Stimulated activated naive CD4-positive, alpha-beta T cell (primary cell): ENCODE measurements at places on chromosomes 7 and 10.

- no peak for DNase-seq
Observed at GRCh38 chr10:76175533-76176165, 744.2 kb downstream of the LRMDA start.

GRCh38 chr10:15169555-15170401 is 1.3 kb upstream of the NMT2 start:
- peak; percentile 23 for DNase-seq

- no peak for DNase-seq
Observed at GRCh38 chr7:135091717-135092116, 56.2 kb upstream of the TMEM140 start.

GRCh38 chr10:13617116-13617515 is 30.4 kb downstream of the PRPF18 start:
- no peak for DNase-seq

GRCh38 chr7:11668727-11669126 is 163.3 kb downstream of the THSD7A start:
- DNase-seq = no peak

- no peak for DNase-seq
Observed at GRCh38 chr10:89535171-89536012, at the start of gene SLC16A12. TSS of gene SLC16A12 (minus strand) at chr10:89535594. CDS start at chr10:89462578, 73,016 bp downstream.

DNA sequence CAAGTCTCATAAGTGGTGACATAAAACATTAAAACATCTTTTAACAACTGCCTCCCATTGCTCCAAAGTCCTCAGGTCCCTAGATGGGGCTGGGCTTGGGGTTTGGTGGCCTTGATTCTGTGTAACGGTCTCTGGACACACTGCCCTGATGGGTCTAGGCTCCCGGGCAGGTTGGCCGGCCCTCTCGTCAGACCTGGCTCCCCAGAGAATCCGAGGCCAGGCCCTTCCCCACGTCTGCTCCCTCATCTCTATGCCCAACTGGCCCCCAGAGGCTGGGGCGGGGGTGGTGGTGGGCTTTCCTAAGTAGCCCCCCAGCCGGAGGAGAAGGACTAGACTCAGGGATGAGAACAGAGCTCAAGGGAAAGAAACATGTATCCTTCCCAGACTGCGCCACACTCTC is 31.5 kb upstream of the EFCAB10 start:
- no peak for DNase-seq

DNA sequence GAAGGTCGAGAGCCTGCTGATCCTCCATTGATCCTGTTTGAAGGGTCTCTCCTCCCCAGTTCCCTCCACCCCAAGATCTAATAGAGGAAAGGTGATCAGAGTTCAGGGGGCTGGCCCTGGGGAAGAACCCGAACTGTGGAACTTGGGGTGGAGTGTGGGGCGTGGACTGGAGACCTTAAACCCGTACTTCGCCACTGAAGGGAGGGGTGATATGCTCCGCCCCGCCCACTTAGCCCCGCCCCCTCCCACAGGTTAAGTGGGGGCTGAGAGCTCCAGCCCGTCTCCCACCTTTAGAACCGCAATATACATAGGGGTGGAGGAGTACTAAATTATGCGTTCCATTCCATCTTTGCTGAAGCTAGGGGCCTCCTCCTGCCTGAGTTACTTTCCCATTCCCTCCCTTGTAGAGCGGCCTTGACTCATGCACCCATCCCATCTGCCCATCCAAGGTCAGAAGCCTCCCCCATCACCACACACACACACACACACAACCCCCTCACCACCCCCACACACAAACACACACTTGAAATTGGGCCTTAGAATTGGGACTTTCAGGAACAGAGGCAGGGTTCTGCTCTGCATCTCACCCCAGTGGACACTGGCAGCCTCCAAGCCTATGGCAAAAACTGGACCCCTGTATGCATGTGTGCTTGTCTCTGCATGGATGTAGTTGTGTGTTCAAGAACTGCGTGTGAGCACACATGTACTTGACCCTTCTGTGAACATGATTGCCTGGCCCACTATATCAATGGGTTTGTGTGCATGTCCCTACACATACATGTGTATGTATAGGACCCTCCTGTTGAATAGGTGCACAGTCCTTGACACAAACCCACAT is 991 bp downstream of the SEMA4G start:
- peak; percentile 11 for DNase-seq

- no peak for DNase-seq
Observed at GRCh38 chr10:101903827-101904550, 60.4 kb upstream of the KCNIP2 start.

GRCh38 chr7:37035631-37036030 is 311.3 kb upstream of the AOAH start:
- no peak for DNase-seq

DNA sequence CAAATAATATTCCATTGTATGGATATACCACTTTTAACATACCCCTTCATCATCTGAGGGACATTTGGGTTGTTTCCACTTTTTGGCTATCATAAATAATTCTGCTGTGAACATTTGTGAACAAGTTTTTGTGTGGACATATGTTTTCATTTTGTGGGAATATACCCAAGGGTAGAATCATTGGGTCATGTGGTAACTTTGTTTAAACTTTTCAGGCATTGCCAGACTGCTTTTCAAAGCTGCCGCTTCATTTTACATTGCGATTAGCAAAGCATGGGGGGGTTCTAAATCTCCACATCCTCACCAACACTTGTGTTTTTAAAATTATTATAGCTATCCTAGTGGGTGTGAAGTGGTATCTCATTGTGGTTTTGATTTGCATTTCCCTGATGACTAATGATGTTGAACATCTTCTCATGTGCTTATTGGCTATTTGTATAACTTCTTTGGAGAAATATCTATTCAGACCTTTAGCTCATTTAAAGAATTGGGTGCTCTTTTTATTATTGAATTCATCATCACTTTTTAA is 8.4 kb upstream of the HHEX start:
- DNase-seq = no peak

DNA sequence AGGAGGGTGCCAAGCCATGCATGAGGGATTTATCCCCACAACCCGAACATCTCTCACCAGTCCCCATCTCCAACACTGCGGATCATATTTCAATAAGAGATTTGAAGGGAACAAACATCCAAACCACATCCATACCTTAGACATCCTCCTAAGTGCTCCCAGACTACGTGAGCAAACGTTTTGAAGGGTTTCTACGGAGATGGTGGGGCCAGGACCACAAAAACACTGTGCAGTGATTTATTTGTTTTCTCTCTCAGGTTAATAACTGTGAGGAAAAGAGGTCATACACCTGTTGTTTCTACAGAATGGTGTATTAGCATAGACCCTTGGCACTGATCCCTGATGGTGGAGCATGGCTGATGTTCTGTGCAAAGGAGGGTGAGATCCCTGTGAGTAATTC is 277.8 kb downstream of the FRMD4A start:
- DNase-seq = no peak

DNA sequence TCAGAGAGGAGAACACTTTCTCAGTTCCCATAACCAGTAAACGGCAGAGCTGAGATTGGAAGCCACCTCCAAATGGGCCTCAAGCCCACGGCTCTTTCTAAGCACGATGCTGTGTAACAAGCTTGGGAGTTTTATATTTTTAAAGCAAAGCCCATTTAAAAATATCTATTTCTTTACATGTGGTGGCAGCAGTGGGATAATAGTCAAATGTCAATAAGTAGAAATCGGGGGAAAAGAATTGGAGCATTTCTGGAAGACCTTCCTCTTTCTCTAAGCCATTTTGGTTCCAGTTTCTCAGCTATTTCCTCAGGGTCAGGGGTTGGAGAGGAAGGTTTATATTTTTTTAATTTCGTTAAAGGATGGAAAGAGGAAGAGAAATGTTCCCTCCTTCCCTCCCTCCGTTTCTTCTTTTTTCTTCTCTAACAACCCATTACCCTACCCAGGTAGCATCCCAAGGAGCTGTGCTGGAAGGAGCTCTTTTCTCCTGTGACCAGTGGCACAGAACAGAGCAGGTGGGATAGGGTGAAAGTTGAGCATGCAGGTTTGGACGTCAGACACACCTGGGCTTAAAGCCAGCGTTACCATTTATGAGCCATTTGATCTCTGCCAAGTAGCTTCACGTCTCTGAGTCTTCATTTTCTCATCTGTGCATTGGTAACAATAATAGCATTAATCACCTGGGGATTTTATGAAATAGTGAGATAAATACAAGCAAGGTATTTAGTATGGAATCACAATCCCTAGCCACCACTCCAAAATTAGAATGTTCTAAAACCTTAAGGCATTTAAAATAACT is 515.7 kb downstream of the RPS24 start:
- DNase-seq = no peak

- DNase-seq = no peak
Observed at GRCh38 chr10:100554902-100555301, 19.2 kb downstream of the HIF1AN start.

- peak; percentile 47 for DNase-seq
Observed at GRCh38 chr10:63268149-63268797, 135.1 kb downstream of the NRBF2 start.

DNA sequence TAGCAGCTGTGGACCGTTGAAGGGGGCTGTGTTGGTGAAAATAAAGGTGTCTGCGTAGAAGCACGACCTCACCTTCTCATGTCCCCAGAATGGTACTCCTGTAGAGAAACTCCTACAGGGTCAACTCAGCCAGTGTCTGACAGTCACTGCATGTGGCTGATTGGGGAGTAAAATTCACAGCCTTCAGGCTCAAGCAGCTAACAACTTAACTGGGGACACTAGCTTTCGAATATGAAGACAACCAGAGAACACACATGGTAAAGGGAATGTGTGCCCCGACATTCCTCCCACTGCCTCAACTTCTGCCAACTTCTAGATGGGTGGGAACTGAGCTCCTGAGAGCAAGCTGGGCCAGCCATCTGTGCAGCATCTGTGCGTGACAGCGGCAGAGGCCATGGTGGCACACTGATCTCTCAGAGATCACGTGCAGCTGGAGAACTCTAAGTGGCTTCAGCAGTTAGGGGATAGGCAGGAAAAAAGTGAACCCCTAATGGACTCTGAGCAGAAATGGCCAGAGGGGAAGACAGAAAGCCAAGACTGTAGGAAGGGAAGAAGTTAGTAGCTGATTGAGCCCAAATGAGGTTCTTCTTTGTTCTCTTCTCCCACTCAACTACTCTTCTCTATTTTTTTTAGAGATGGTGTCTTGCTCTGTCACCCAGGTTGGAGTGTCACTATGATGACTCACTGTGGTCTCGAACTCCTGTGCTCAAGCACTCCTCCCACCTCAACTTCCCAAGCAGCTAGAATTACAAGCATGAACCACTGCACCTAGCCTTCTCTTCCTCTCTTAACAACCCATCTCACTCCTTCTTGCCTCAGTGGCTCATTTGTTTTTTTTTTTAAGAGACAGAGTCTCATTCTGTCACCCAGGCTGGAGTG is 280.8 kb downstream of the ZEB1 start:
- no peak for DNase-seq

GRCh38 chr10:25102147-25102822 is 72.5 kb upstream of the GPR158 start:
- no peak for DNase-seq

- DNase-seq = no peak
Observed at GRCh38 chr7:105131890-105132289, 117.9 kb downstream of the KMT2E start.

DNA sequence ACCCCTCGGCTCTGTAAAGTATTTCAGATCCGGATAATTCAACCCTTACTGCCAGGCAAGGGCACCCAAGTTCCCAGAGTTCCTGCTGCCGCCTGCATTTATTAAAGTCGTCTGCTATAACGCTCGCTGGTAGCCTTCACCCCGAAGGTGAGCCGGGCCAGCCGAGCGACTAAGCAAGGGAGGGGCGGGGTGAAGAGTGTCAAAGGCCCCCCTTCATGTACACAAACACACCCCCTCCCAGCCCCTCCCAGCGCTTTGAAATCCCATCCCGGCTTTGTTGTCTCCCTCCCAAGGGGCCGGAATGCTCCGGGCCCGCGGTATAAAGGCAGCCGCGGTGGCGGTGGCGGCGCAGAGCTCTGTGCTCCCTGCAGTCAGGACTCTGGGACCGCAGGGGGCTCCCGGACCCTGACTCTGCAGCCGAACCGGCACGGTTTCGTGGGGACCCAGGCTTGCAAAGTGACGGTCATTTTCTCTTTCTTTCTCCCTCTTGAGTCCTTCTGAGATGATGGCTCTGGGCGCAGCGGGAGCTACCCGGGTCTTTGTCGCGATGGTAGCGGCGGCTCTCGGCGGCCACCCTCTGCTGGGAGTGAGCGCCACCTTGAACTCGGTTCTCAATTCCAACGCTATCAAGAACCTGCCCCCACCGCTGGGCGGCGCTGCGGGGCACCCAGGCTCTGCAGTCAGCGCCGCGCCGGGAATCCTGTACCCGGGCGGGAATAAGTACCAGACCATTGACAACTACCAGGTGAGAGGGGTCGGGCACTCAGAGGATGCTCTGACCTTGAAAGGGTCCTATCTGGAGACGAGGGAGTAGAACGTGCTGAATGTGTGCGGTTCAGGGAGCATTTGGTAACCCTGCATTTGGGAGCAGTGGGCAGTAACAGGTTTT is at the start of gene DKK1:
TSS of gene DKK1 (plus strand) at position 349 of the 889 bp plus-strand sequence. CDS start at position 503, 154 bp downstream.
- no peak for DNase-seq

DNA sequence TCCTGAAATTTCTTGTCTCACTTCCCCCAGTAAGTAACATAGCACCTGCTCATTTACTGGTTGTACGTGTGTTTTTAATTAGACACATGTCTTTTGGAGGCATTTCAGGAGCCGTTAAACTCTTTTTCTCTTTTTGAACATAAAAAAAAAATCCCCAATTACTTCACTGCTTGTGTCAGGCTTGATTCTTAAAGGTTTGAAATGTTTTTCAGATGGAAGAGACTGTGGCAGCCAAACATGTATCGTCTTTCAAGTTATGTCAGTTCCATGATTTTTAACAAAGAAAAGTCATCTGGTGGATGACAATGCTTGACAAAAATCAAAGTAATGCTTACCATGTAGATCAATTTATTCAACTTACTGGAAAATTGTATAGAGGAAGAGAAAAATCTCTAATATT is 585.8 kb downstream of the GATA3 start:
- no peak for DNase-seq

DNA sequence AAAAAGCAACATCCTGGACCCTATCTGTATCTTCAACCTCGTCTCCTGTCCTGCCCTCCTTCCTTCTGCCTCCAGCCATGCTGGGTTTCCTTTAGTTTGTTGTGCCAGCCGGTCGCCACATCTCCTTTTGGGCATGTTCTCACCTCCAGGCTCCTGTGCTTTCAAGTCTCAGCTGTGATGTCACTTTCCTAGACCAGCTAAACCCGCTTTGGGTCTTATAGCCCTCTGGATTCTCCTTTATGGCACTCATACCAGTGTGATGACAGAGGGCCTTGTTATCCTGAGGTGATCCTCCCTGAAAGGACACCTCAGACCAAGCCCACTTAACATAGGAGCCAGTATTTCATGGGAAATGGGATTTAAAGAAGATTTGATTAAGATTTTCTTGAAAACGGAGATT is 108.6 kb downstream of the EMX2 start:
- no peak for DNase-seq

- DNase-seq = peak; percentile 78
Observed at GRCh38 chr10:133329491-133330202, 7.0 kb downstream of the CALY start.

DNA sequence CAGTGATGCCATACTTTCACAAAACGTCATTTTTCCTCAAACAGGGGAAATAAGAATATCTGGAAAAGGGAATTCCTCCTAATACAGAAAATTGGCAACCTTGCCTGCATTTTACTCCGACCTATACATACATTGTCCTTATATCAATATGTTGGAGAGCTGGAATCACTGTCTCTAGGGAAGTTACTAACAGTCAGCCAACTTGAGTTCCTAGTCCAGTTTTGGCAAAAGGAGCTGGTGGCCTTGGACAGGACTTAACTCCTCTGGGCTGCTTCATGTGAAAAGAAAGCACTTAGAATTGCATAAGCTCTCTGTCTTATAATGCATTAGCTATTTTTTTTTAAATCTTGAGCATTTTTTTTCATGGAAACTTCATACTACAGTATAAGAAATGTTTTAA is 174.2 kb upstream of the HGF start:
- DNase-seq = no peak
